Right atrium auricular region (tissue), 2 donors: ENCODE measurements at places on chromosomes 6 and 20. TPM values are rescaled to one million over a fixed set of nuclear protein-coding genes. Genes with fewer than 3 reads are reported as not detected.

Gene BANF2
- total RNA-seq = not detected

Gene C20orf204
- 0.35 TPM for total RNA-seq

DNA sequence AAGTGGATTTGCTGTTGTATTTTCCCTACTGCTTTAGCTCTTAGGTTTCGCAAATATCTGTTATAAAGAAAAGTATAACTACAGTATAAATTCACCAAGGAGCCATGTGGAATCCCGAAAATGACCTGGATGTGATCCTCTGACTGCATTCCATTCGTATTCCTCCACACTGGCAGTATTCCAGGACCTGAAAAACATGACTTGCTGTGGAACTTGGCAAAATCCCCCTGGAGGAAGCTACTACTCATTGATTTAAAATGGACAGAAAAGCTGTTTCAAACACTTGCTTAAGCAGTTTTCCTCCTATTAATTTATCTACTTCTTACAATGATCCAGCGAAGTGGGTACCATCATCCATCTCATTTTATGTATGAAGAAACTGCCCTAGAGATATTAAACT is 13.3 kb upstream of the ENPP5 start:
- DNase-seq = no peak

Gene OR2B6
- total RNA-seq = not detected

DNA sequence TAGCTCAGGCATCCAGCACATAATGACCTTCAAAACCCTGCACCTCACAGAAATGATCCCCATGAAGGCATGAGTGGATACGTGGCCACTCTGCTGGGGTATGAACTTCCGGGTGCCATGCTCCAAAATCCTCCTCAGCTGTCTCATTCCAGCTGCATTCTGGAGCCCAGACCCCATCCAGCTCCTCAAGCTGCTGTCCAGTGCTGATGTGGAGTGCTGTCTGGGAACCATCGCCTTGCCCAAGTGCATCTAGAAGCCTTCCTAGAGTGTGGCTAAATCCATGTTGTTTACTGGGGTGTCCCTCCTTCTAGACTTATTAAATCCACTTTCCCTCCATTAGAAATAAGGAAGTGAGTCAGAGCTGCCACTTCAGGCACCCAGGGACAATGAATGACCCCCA is 130.8 kb upstream of the PTPRT start:
- DNase-seq = no peak

- no peak for DNase-seq
Measured at GRCh38 chr6:3088968-3089367, 20.7 kb downstream of the RIPK1 start.

DNA sequence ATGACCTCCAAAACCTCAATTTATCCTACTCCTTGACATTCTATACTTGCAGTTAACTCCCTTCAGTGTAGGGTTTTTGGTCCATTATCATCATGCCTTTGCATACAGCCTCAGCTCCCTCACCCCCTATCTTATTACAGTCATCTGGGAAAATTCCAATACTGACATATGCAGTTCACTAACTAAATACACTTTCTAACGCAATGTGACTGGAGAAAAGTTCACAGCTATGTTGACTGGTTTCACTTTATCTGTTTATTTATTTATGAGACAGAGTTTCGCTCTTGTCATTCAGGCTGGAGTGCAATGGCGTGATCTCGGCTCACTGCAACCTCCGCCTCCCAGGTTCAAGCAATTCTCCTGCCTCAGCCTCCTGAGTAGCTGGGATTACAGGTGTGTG is 64.9 kb downstream of the CRYBG1 start:
- no peak for DNase-seq

DNA sequence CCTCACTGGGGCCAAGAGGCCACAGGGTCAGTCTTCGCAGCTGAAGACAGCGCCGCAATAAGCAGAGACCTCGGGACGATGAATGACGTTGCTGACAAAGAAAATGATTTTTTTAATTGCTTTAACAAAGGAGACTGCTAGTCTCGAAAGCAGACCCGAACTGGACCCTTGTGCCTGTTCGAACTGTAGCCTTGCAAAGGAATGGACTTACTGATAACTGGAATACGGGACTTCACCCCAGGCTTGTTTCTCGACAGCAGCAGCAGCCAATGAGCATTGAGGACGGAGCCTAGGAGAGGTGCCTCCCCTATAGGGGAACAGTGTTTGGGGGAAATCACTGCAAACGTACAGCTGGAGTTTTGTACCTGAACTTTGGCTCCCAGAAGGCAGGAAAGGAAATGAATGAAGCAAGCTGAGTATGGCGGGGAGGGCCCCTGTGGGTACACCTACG is 1.3 kb upstream of the TAF4 start:
- DNase-seq = peak; percentile 63

- no peak for DNase-seq
Measured at GRCh38 chr20:9148291-9148690, 79.4 kb downstream of the PLCB4 start.

DNA sequence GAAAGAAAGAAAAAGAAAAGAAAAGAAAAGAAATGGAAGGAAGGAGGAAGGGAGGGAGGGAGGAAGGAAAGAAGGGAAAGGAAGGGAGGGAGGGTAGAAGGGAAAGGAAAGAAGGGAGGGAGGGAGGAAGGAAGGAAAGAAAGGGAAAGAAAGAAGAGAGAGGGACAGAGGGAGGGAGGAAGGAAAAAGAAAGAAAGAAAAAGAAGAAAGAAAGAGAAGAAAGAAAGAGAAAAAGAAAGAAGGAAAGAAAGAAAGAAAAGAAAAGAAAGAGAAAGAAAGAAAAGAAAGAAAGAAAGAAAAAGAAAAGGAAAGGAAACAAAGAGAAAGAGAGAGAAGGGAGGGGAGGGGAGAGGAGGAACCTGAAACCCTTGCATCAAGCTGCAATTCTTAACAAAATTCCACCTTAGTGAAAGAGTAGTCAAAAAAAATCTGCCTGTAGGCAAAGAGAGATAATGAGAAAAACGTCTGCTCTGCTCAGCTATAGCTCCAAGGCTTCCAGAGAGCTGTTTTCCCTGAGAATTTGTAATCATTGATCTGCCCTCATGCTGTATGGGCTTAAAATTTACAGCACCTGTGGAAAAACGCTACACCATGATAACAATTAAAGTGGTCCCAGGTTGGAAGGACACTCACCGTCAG is 16.7 kb upstream of the MYCT1 start:
- DNase-seq = no peak

GRCh38 chr6:36235309-36235708 is 34.6 kb upstream of the PNPLA1 start:
- DNase-seq = no peak

Gene BTNL2
- not detected for total RNA-seq

Gene C4B
- total RNA-seq = 241 TPM

Gene BPIFB1
- total RNA-seq = not detected

Gene WFDC12
- not detected for total RNA-seq

Gene THEMIS
- 0.56 TPM for total RNA-seq

Gene CCN6
- total RNA-seq = not detected

GRCh38 chr6:107184435-107184834 is 69.1 kb upstream of the BEND3 start:
- no peak for DNase-seq

Gene DLK2
- total RNA-seq = not detected

Gene EZR
- 161 TPM for total RNA-seq

Gene IFT52
- 5.7 TPM for total RNA-seq

GRCh38 chr6:46412662-46413061 is 78.6 kb downstream of the RCAN2 start:
- no peak for DNase-seq

GRCh38 chr20:14207591-14207990 is 129.8 kb downstream of the FLRT3 start:
- no peak for DNase-seq

Gene LY6G6C
- 1.3 TPM for total RNA-seq

- DNase-seq = no peak
Measured at GRCh38 chr20:62457831-62458230, 18.0 kb downstream of the GATA5 start.

DNA sequence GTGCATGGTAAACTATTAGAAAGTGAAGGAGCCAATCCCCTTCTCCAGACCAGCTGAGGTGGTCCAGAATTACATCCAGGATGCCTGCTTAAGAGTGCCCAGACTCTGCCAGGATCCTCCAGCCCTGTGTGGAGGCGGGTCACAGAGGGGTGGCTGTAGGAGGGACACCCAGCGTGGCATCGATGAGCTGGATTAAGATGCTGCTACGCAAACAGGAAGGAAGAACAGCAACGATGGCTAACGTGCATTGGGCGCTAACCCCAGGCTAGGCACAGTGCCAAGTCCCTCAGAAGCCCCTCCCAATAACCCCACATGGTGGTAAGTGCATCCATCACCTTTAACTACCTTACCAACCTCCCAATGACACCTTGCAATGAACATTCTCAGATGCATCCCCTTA is 63.9 kb upstream of the MRPS10 start:
- no peak for DNase-seq

Gene HEY2
- total RNA-seq = 1.8 TPM

DNA sequence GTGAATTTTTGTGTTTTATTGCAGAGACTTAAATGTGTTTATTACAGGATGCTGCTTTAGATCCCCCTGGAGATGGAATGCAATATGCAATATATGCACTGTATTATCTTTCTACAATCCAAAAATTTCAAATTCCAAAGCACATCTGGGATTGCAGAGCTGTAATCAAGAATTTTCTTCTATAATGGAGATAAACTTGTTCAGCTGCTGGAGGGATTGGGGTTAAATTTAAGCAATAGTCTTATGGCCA is 66.4 kb downstream of the MKKS start:
- no peak for DNase-seq

GRCh38 chr20:35305682-35306556 is 13.7 kb upstream of the FAM83C start:
- DNase-seq = no peak
